Mesothelial cell of epicardium (in vitro differentiated cells): ENCODE measurements at places on chromosomes 13 and 19. TPM values are rescaled to one million over a fixed set of nuclear protein-coding genes. Genes with fewer than 3 reads are reported as not detected.

The SWSAP1 gene
- 2.7 to 2.9 TPM (median 2.8 TPM) in 3 replicates for total RNA-seq

- H3K4me3 ChIP-seq, result no peak overlapping the region
- H3K36me3 ChIP-seq, result no peaks in the 10 kb centered on the region
- H3K4me1 ChIP-seq, result peaks cover 47% of the 10 kb centered on the region
- H3K27me3 ChIP-seq, result no peaks in the 10 kb centered on the region
Measured at GRCh38 chr13:50200988-50201387, 185.7 kb downstream of the KCNRG start.

DNA sequence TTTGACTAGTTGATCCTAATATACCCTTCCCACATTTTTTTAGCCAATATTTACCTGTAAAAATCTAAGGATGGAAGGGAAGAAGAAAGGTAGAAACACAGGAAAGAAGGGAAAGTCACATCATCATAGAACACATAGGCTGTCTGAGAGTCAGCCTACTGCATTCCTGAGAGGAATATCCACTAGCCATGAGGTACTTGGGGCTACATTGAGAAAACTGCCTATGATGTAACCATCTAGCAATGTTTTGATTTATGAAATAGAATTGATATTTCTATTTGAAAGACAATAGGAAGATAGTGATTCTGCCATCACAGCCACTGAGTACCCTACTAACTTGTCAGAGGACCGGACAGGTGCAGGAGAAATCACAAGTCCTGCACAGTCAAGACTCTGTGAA lies 873.8 kb downstream of the GPC5 start:
- no peaks in the 10 kb centered on the region for H3K27me3 ChIP-seq
- no peaks in the 10 kb centered on the region for H3K36me3 ChIP-seq
- no peak overlapping the region for H3K4me3 ChIP-seq
- H3K27ac ChIP-seq, result no peak overlapping the region

GRCh38 chr19:46821512-46822409 lies 28.9 kb downstream of the AP2S1 start:
- no peak overlapping the region for H3K27ac ChIP-seq
- H3K27me3 ChIP-seq, result no peaks in the 10 kb centered on the region
- no peak for DNase-seq
- peaks cover 19% of the 10 kb centered on the region for H3K4me1 ChIP-seq
- no peak overlapping the region for H3K4me3 ChIP-seq

The ARRDC5 gene
- total RNA-seq, result not detected in 3 replicates

The ARHGAP45 gene
- total RNA-seq, result 2.4 to 3.8 TPM (median 3.2 TPM) in 3 replicates

DNA sequence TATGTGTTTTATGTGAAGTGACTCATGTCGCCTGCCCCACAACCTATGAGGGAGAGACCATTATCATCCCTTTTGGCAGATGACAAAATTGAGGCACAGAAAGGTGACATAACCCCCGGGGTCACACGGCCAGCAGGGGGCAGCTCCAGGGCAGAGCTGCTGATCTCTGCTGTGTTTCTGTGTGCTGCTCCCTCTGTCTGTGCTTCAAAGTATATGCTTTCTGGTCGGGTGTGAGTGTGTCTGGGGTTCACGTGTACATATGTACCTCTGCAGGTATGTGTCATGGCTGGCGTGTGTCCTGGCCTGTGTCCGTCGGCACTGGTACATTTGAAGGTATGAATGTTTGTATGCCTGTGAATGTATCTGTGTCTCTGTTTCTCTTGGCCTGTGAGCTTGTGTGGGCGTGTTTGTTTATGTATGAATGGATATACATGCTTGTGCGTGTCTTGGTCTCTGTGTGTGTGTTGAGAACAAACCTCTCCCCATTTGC lies 7.1 kb downstream of the LIPE start:
- H3K4me1 ChIP-seq, result peaks cover 25% of the 10 kb centered on the region
- H3K27me3 ChIP-seq, result peaks cover 3% of the 10 kb centered on the region
- no peaks in the 10 kb centered on the region for H3K36me3 ChIP-seq
- H3K4me3 ChIP-seq, result no peak overlapping the region
- no peak for DNase-seq
- H3K27ac ChIP-seq, result no peak overlapping the region

GRCh38 chr13:31595563-31595962 lies 143.8 kb upstream of the RXFP2 start:
- H3K4me1 ChIP-seq, result peaks cover 7% of the 10 kb centered on the region
- H3K4me3 ChIP-seq, result no peak overlapping the region
- H3K36me3 ChIP-seq, result no peaks in the 10 kb centered on the region
- DNase-seq, result no peak

The DMKN gene
- 161 to 172 TPM (median 171 TPM) in 3 replicates for total RNA-seq

The SRRM5 gene
- total RNA-seq, result 0.36 to 0.63 TPM (median 0.58 TPM) in 3 replicates

The LILRB2 gene
- not detected in 3 replicates for total RNA-seq

The TYROBP gene
- not detected in 3 replicates for total RNA-seq

DNA sequence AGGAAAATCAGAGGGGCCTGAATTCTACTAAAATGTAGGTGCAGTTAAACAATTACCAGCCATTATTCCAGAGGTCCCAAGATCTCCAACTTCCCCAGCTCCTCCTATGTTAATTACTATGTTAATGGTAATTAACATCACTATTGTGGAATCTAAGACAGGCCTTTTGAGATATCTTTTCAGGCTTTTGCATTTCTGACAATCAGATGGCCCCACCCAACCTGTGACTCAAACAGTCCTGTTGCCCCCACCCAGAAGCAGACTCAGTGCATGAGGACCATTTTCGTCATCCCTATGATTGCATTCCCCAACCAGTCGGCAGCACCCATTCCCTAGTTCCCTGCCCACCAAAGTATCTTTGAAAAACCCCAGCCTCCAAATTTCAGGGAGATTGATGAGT lies 8.5 kb upstream of the ZNF30 start:
- no peak for DNase-seq
- H3K4me1 ChIP-seq, result no peaks in the 10 kb centered on the region
- H3K36me3 ChIP-seq, result no peaks in the 10 kb centered on the region
- no peak overlapping the region for H3K4me3 ChIP-seq
- H3K27ac ChIP-seq, result no peak overlapping the region
- no peaks in the 10 kb centered on the region for H3K27me3 ChIP-seq

- no peaks in the 10 kb centered on the region for H3K36me3 ChIP-seq
- H3K4me3 ChIP-seq, result no peak overlapping the region
- H3K27ac ChIP-seq, result no peak overlapping the region
- DNase-seq, result no peak
- peaks cover 15% of the 10 kb centered on the region for H3K27me3 ChIP-seq
Measured at GRCh38 chr13:30151388-30151787, 156.0 kb downstream of the KATNAL1 start.

- peak overlapping the region; percentile 93 for H3K27ac ChIP-seq
- peak overlapping the region; percentile 92 for H3K4me3 ChIP-seq
- no peaks in the 10 kb centered on the region for H3K36me3 ChIP-seq
- H3K4me1 ChIP-seq, result peaks cover 52% of the 10 kb centered on the region
- H3K27me3 ChIP-seq, result peaks cover 2% of the 10 kb centered on the region
Measured at GRCh38 chr19:38265213-38265861, 964 bp downstream of the SPINT2 start.

DNA sequence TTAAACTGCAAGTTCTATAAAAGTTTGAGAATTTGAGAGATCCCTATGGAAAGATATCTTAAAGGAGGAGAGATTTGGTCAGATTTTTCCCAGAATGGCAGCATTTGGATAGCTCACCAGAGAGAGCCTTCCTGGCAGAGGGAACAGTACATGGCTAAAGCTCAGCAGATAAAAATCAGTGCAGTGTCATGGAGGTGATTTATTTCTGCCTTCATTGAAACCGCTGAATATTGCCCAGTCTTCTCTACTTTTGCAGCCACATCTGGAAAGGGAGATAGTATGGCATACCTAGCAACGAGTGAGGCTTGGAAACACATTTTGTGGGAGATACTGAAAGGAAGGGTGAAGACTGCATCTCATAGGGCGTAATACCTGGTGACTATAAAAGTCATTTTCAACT lies 155.2 kb downstream of the RFC3 start:
- H3K27ac ChIP-seq, result no peak overlapping the region
- no peaks in the 10 kb centered on the region for H3K27me3 ChIP-seq
- H3K4me1 ChIP-seq, result peaks cover 9% of the 10 kb centered on the region
- H3K4me3 ChIP-seq, result no peak overlapping the region
- DNase-seq, result no peak
- no peaks in the 10 kb centered on the region for H3K36me3 ChIP-seq

The CABP5 gene
- not detected in 3 replicates for total RNA-seq

DNA sequence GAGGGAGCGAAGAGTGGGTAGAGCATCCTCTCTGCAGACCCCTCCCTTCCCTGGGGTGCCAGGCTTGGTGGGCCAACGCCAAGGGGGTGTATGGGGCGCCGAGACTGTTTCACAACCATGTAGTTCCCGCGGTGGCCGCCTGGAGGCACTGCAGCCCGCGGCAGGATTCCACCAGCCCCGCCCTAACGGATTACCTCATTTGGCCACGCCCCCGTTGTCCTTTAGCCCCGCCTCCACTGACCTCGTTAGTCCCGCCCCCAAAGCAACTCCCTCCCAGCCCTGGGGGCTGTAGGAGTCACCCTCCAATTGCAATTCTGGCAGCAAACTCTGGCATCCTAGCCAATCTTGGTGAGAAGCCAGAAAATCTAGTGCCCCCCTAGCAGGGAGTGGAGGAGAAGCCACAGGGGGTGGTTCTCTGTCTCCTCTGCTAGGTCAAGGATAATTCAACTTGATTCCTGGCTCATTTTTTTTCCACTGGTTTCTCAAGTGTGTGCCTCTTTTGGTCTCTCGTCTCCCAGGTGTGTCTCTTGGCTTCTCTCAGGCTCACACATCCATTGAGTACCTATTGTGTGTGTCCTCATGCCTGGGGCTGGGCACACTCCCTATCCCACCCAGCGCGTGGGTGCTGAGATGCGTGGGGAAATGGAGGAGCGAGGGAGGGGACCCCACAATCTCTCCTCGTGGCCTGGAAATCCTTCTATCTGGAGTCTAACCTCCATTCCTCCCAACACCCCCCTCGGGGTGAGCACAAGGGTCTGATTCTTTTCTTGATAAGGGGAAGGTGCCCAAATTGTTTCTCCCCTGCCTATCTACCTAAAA lies 2.0 kb downstream of the OLFM2 start:
- H3K27ac ChIP-seq, result peak overlapping the region; percentile 86
- peak overlapping the region; percentile 86 for H3K4me3 ChIP-seq
- H3K27me3 ChIP-seq, result peaks cover 8% of the 10 kb centered on the region
- DNase-seq, result peak; percentile 82
- H3K4me1 ChIP-seq, result peaks cover 31% of the 10 kb centered on the region
- H3K36me3 ChIP-seq, result peaks cover 3% of the 10 kb centered on the region

- no peak overlapping the region for H3K27ac ChIP-seq
- no peak overlapping the region for H3K4me3 ChIP-seq
- H3K36me3 ChIP-seq, result peaks cover 13% of the 10 kb centered on the region
- H3K27me3 ChIP-seq, result no peaks in the 10 kb centered on the region
- no peak for DNase-seq
- H3K4me1 ChIP-seq, result no peaks in the 10 kb centered on the region
Measured at GRCh38 chr19:10137751-10138682, 18.3 kb upstream of the EIF3G start.

GRCh38 chr19:19274146-19274545 lies 1.0 kb upstream of the TM6SF2 start:
- no peak for DNase-seq
- no peak overlapping the region for H3K27ac ChIP-seq
- H3K27me3 ChIP-seq, result peaks cover 24% of the 10 kb centered on the region
- peaks cover 5% of the 10 kb centered on the region for H3K36me3 ChIP-seq
- peak overlapping the region; percentile 43 for H3K4me3 ChIP-seq
